ENCODE measurements at places on chromosomes 7 and 10.

GRCh38 chr7:132901241-132901640 lies 180.6 kb downstream of the CHCHD3 start:
- no peak for DNase-seq

- no peak for DNase-seq
Observed at GRCh38 chr7:135744938-135745702, 3.5 kb downstream of the FAM180A start.

DNA sequence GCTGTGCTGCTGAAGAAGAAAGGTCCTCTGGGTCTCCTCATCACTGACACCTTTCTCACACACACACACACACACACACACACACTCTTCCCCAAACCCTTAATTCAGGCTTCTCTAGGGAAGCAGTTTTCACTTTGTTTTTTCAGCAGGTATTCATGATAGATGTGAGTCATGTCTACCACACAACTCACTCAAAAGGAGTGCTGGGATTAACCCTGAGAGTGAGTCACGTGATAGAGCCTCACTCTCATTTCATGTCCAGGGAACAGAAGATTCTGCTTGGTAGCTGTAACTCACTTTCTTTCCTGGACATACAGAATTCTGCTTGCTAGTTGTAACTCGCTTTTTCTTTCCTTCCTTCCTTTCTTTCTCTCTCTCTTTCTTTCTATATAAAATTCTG lies 45.4 kb downstream of the VIM start:
- no peak for DNase-seq

DNA sequence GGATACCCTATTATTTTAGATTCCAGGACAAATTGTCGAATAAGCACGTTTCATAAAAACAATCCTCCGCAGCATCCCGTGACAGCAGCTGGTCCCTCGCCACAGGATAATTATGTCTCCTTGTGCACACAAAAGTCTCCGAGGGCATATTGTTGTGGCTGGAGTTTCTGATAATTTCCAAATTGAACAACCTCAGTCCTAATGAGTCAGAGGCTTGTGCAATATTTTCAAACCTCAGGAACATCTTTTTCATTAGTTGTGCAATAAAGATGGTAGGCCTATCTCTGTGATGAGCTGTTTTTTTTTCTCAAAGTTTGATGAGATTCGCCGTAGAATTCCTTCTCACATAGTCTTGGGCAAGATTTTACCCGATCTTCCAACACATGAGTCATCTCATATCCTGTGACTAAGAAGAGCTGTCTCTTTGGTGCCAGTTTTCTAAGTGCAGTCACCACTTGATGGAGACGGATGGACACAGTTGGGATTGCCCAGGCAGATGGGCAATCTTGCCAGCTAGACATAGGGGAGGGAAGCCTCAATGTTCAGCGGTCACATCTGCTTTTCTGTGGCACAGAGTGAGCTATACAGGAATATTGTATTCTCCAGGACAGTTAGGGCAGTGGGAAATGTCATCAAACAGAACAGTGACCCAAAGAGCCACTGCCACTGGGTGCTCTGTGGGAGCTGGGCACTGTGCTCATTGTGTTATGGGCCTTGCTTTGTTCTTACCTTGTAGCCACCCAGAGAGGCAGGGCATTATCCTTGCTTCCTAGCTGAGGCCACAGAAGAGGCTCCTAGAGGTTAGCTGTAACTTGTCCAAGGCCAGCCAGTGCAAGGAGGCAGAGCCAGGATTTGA lies 7.8 kb downstream of the HTRA1 start:
- DNase-seq: peak; percentile 15

DNA sequence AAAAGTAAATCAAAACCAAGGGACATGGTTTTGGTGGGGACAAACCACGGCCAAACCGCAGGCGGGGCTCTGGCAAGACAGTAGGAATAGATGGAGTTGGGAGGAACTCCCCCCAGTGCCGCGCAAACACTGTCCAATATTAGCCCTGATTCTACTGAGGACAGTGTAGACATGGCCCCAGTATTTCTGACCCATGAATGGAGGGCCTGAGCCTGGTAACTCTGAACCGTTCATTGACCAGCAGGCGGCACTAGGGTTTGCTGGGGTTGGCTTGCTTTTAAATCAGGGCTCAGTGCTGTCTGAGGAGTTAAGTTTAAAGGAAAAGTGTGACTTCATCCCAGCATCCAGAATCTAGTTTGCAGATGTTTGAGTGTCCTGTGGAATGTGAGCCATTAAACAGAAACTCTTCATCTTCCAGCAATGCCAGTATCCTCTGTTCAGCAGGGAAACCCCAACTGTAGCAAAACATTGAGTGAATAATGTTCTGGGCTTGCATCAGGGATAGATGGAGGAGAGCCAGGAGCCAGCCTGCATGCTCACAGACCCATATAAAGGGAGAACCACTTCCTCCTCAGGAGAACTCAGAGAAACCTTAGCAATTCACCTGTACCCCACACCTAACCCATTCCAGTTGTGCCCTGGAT lies 147.4 kb upstream of the PRSS58 start:
- DNase-seq: no peak

DNA sequence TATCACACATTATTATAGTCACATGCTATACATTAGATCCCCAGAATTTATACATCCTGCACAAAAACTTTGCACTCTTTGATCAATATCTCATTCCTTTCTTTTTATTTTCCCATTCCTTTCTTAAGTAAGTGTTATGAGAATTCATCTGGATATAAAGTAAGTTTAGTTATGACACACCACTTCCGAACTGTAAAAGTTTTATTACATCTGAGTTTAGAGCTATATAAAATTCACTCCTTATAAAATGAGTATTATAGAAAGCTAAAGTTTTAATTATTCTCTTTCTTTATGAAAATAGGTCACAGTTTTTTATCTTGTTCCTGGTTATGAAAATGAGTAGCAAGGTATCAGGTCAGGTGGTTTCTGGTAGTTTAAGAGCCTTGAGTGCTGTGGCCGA lies 84.7 kb upstream of the PLXDC2 start:
- DNase-seq: no peak

GRCh38 chr7:97138830-97139229 lies 21.3 kb downstream of the SDHAF3 start:
- no peak for DNase-seq

GRCh38 chr7:103598326-103598905 lies 152.4 kb upstream of the SLC26A5 start:
- DNase-seq: no peak

Measured in COR-L47 (cell line).